NCI-H2171 (cell line): ENCODE measurements at places on chromosomes 3 and 15.

- DNase-seq: no peak
Observed at GRCh38 chr15:54839379-54839778, 357.4 kb downstream of the RSL24D1 start.

DNA sequence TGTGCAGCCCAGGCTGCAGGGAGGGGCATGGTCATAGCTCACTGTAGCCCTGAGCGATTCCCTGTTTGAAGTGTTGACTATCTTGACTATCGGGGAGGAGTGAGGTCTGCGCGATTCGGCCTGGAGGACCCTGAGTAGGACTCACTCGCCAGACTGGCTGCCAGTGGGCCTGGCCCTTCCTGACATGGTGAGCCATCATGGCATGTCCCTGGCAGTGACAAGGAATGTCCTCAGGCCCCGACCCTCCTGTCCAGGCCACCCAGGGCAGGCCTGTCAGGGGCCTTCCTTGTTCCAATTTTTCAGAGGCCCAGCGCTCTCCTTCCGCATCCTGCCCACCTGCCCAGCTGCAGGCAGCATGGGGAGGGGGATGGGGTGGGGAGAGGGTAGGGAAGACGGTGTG is 5.2 kb upstream of the OCA2 start:
- DNase-seq: no peak

GRCh38 chr15:68316061-68316804 is 38.7 kb downstream of the FEM1B start:
- DNase-seq: no peak

GRCh38 chr3:71907996-71908395 is 123.0 kb upstream of the PROK2 start:
- no peak for DNase-seq

GRCh38 chr3:125202197-125202596 is 10.4 kb downstream of the SLC12A8 start:
- DNase-seq: no peak

DNA sequence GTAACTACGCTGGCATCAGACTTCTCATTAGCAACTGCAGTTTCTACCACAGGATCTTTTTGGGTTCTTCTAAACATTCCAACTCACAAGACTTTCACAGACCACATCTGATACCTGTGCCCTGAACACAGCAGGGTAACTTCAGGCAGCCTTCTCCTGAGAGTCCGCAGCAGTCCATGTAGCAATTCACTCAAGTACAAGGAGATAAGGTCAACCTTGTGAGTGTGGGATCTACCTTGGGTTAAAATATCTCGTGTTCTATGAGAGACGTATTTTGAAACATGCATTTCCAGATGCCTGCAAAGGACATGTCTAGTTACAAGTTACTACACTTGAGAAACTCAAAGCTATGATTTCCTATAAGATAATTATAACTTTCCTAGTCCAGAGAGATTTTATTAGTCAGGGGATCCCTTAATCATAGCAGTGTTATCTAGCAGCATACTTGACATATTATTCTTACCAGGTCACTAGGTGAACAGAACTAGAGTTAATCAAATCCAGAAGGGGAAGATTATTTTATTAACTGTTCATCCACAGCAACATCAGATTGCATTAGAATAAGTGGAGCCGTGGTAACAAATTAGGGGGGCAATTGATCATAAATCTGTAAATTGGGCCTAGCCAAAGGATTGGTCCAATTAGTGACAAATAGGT is 66.4 kb downstream of the ASTE1 start:
- DNase-seq: no peak

DNA sequence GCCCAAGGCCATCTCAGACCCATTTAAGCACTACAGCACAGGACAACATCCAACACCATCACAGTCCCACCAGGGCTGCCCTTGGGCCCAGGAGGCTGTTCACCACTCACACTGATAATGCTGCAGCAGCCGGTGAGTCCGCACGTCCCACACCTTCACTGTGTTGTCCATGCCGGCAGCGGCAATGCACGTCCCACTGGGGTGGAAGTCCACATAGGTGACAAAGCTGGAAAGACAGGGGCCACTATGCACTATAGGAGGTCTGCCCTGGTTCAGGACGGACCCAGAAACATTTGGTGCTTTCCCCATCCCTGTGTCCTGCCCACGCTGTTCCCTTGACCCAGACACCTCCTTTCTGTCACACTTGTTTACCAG is 8.5 kb downstream of the POC1A start:
- no peak for DNase-seq

GRCh38 chr3:115646027-115646690 is 22.8 kb downstream of the GAP43 start:
- DNase-seq: no peak

GRCh38 chr3:69419276-69419675 is 33.4 kb upstream of the FRMD4B start:
- no peak for DNase-seq

GRCh38 chr15:57698243-57698642 is 8.3 kb upstream of the POLR2M start:
- DNase-seq: no peak

- no peak for DNase-seq
Observed at GRCh38 chr15:101536875-101537405, 47.4 kb upstream of the PCSK6 start.

GRCh38 chr3:195813916-195814640 is 2.3 kb upstream of the MUC4 start:
- no peak for DNase-seq

DNA sequence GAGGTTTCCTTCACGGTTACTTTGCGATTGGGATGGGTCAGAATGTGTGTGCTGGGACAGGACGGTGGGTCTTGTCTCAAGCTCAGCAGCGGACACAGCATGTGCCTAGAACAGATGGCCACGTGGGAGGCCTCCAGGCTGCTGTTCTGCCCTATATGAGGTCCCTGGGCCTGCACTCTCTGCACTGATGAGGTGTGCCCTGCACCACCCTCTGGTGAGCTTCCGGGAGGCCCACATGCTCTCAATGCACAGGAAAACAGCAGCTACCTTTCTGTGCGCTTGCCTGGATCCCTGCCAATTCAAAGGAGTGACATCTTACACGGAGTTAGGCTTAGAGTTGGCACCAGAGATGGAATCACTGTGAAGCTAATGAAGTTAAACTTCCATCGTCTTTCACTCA is 59.8 kb downstream of the BOC start:
- DNase-seq: peak; percentile 18

- no peak for DNase-seq
Observed at GRCh38 chr15:100311833-100312476, 29.8 kb downstream of the ADAMTS17 start.

- DNase-seq: no peak
Observed at GRCh38 chr15:64490598-64491259, 30.4 kb downstream of the ZNF609 start.

GRCh38 chr15:86162172-86162591 is 82.5 kb downstream of the AGBL1 start:
- DNase-seq: no peak

GRCh38 chr3:10635446-10636076 is 130.2 kb upstream of the ATP2B2 start:
- peak; percentile 33 for DNase-seq

GRCh38 chr3:38458796-38459498 is 5.3 kb downstream of the ACVR2B start:
- DNase-seq: no peak

- DNase-seq: no peak
Observed at GRCh38 chr15:57947781-57948180, 117.7 kb downstream of the ALDH1A2 start.

DNA sequence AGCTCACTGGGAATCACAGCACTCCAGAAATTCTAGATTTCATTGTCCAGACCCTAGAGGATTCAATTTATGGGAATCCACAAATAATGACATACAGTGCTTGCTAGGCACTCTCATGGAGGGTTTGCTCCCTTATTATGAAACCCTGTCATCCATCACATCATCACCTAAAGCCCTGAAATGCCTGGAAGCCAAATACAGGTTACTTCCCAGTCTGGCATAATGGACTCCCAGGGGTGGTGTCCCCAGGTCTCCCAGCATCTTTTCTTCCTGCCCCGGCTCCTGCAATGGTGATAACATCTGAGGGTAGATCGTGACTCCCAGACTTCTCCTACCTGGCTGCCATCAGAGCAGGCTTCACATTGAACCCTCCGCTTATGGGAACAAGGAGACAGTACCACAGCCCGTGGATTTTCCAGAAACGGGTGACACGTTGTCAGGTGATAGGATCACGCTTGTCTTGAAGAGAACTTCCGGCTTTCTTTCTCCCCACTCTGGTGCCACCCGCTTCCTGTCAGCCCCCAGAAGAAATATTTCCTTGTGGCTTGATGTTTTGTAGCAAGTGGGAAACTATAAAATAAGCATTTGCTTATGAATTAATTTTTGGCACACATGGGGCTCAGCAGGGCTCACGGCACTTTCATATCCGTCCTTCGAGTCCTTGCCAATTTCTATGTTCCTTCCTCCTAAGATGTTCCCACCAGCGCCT is 238.7 kb upstream of the BHLHE40 start:
- no peak for DNase-seq

DNA sequence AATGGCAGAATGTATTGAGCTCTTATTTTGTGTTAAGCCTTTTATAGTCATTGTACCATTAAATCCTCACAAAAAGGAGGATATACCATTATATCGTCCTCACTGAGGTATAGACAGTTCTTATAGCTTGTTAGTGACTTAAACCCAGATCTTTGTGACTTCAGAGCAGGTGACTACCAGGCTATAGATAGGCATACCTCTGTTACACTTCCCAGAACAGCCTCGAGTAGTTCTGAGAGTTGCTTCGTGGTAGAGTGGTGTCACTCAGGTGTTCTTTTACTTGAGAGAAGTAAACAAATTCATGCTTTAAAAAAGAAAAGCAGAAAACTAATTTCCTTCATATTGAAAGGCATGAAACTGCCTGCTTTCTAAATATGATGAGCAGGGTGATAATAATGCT is 59.9 kb downstream of the SEC22A start:
- no peak for DNase-seq

DNA sequence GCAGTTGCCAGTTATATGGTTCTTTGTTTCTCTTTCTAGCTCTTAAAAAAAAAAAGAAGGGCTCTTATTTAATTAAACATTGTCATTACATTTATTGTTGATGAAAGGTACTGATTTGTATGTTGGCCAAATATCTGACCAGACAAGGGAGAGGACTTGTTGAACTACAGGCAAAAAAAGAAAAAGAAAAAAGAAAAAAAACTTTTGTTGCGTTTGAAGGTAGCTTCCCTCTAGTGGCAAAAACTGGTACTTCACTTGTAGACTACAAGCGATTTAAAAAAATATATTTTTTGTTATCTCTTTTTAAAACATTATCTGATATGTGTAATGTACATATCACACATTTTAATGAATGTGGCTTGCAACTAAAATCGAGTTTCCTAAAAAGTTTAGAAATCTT is 280.6 kb downstream of the ROBO2 start:
- peak; percentile 3 for DNase-seq

DNA sequence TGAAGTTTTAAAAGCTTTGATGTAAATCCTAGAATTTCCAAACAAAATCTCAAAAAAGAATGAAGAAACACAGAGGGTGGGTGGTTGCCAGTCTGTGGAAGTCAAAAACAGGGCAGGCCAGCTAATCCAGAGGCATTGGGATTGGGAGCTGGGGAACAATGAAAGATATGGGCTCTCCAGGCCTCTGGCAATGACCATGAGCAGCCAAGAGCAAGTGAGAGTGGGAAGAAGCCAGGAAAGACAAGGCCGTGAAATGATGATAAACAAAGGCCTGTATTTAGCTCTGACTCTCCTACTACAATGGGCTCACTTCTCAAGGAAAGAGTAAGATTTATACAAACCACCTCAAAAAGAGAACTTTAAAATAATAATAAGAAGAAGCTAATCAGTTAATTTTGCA is 248.5 kb downstream of the ZMAT3 start:
- no peak for DNase-seq

DNA sequence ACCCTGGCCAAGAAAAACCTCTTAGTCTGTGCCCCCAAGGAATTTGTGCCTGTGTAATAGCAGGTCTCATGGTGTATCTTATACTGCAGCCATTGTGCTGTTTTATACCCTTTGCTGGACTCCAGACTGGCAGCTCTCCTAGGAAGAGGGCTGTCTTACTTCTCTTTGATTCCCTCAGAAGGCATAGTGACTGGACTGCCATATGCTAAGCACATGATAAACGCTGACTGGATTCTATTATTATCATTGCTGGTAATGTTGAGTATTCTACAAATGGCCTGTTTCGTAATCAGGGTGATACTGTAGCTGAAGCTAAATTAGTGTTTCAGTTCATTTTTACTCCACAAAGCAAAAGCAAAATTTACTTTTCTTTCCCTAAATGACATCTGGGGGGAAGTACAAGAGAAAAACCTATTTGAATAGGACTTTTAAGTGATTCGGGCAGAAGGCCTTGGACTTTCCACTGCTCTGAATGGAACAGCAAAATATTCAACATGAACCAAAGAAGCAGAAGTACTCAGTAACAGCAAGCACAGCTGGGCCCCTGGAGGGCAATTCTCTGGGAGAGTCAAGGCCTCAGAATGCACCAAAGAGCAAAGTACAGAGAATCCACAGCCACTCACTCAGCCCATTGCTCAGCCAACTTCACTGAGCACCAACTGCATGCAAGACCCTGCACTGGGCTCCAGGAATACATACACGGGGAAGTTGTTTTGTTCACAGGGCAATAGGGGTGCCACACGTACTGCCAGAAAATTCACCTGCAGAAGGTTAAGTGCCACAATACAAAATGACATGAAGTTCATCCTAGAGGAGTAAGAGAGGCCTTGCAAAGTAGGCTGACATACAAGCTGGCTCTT is 7.9 kb upstream of the BCL2A1 start:
- no peak for DNase-seq

GRCh38 chr3:177357352-177358090 is 160.2 kb upstream of the TBL1XR1 start:
- no peak for DNase-seq

DNA sequence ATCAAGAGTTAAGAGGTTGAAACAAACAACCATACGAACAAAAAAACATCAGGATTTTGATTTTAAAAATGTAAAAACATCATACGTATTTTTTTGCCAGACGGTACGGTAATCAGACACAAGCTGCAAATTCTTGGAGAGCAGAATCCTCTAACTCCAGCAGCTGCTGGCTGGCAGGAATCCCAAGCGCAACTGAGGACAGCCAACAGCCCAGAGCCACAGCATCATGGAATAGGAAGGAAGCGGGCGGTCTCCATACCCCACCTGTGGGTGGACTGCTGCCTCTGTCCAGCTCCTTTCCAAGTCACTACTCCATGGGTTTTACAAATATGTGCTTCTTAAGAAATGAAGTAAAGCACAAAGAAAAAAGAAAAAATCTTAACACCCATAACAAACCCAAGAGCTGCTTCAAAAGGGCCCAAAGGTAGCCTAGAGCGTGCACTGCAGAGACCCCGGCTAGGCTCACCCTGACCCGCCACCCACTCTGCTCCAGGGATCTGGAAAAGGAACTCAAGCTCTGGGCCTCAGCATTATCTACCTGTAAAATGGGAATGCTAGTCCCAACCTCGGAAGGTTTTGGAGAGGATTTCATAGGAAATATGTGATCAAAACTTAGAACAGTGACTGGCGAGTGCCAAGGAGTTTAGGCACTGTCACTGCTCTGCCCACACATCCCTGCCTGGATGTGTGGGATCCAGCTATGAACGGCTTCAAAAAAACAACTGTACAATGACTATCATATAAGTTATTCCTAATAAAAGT is 33.4 kb downstream of the ZXDC start:
- DNase-seq: no peak
